ENCODE measurements at places on chromosomes 4 and X. TPM values are rescaled to one million over a fixed set of nuclear protein-coding genes. Genes with fewer than 3 reads are reported as not detected.

- no peak for DNase-seq
Observed at GRCh38 chrX:355329-356050, 31.2 kb downstream of the PPP2R3B start.

DNA sequence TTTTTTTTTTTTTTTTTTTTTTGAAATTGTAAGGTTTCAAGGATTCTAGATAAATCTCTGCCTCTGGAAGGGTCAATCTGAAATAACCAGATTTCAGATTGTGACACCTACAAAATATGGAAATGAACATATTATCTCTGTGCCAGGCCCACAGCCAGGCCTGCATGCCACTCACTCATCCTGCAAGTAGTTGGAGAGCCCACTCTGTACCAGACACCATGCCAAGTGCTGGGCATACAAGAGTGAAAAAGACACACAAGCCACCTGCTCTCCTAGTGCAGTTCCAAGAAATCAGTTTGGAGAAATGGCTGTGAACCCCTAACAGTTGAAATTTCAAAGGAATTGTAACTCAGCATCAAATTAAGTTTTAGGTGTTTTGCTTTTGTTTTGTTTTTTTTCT lies 145.9 kb upstream of the NOCT start:
- DNase-seq: no peak

- DNase-seq: no peak
Observed at GRCh38 chr4:185282968-185283367, 73.6 kb downstream of the SNX25 start.

GRCh38 chr4:163090997-163091684 lies 75.5 kb downstream of the NAF1 start:
- DNase-seq: no peak

- no peak for DNase-seq
Observed at GRCh38 chr4:180240670-180241069, 2002.5 kb upstream of the TENM3 start.

GRCh38 chr4:173045571-173045970 lies 123.0 kb upstream of the GALNT7 start:
- no peak for DNase-seq

DNA sequence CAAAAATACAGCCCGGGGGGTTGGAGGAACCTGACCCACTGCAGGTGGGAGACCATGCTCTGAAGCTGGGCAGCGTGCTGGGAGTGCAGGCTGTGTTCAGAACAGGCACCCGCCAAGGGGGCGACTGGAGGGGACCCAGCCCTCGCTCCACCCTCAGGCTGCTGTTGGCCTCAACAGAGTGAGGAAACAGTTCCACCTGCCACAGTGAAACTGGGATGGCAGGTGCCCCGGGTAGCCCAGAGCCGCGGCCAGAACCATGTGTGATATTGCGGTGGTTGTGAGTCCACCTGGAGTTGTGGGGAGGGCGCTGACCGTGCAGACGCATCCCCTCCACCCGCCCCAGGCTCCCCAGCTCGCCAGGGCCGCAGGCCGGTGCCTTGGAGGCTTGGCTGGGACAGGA lies 45.7 kb upstream of the PSAPL1 start:
- no peak for DNase-seq

GRCh38 chr4:2008921-2009650 lies at the start of gene NELFA:
Gene NELFA, minus strand, starts transcription at chr4:2008974. Its CDS starts 15 bp downstream, at chr4:2008959.
- peak; percentile 97 for DNase-seq

- no peak for DNase-seq
Observed at GRCh38 chr4:79904331-79904730, 168.7 kb downstream of the ANTXR2 start.

GRCh38 chrX:6002056-6002455 lies 226.6 kb downstream of the NLGN4X start:
- DNase-seq: no peak

CXCL5 gene
- total RNA-seq: 0.18 TPM

PCDH11X gene
- total RNA-seq: not detected

SPOCK3 gene
- not detected for total RNA-seq

RASGEF1B gene
- total RNA-seq: 0.84 TPM

RNF175 gene
- not detected for total RNA-seq

PHEX gene
- 1.4 TPM for total RNA-seq

SSX2B gene
- not detected for total RNA-seq

FRAS1 gene
- 0.89 TPM for total RNA-seq
